ENCODE measurements at places on chromosomes 1 and 21. TPM values are rescaled to one million over a fixed set of nuclear protein-coding genes. Genes with fewer than 3 reads are reported as not detected.

- peaks cover 11% of the 10 kb centered on the region for H3K27me3 ChIP-seq
- DNase-seq, result no peak
- H3K36me3 ChIP-seq, result no peaks in the 10 kb centered on the region
- H3K4me3 ChIP-seq, result no peak overlapping the region
- no peak overlapping the region for H3K27ac ChIP-seq
- H3K4me1 ChIP-seq, result no peaks in the 10 kb centered on the region
Observed at GRCh38 chr1:181562395-181562794, 79.1 kb downstream of the CACNA1E start.

GRCh38 chr1:54850737-54851136, 36.3 kb downstream of the DHCR24 start:
- peaks cover 71% of the 10 kb centered on the region for H3K36me3 ChIP-seq
- no peaks in the 10 kb centered on the region for H3K27me3 ChIP-seq
- no peak overlapping the region for H3K4me3 ChIP-seq
- no peaks in the 10 kb centered on the region for H3K4me1 ChIP-seq

Gene CR1L
- total RNA-seq, result not detected

DNA sequence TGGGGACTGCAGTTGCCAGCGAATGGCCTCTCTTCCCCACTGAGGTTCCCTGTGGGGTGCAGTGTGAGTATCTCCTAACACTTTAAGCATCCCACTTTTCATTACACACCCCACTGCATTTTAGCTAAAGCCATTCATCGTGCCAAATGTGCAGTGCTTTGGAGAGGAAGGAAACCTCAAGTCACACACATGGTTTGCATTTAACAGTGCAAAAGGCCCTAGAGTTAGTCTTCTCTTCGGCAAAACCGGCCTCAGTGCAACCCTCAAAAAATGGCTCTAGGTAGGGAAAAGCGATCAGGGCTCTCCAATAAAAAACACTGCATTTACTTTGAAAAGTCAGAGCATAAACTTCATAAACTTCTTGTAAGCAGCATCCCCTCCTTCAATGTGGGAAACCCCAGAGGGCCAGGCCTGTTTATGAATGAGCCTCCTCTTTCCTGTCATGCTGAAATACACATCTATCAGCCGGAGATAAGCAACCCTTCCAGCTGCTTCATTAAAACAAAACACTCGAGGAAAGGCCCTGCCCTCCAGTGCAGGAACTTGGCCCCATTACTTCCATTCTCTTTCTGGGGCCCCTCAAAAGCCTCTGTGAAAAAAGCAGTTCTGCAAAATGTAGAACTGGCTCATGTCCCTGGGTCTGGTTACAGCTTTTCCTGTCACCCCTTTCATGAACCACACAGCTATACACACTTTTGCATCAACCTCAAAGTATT, 184.0 kb downstream of the CDC7 start:
- peaks cover 38% of the 10 kb centered on the region for H3K4me1 ChIP-seq
- H3K27ac ChIP-seq, result peak overlapping the region; percentile 69
- H3K27me3 ChIP-seq, result no peaks in the 10 kb centered on the region
- peak overlapping the region; percentile 17 for H3K4me3 ChIP-seq

DNA sequence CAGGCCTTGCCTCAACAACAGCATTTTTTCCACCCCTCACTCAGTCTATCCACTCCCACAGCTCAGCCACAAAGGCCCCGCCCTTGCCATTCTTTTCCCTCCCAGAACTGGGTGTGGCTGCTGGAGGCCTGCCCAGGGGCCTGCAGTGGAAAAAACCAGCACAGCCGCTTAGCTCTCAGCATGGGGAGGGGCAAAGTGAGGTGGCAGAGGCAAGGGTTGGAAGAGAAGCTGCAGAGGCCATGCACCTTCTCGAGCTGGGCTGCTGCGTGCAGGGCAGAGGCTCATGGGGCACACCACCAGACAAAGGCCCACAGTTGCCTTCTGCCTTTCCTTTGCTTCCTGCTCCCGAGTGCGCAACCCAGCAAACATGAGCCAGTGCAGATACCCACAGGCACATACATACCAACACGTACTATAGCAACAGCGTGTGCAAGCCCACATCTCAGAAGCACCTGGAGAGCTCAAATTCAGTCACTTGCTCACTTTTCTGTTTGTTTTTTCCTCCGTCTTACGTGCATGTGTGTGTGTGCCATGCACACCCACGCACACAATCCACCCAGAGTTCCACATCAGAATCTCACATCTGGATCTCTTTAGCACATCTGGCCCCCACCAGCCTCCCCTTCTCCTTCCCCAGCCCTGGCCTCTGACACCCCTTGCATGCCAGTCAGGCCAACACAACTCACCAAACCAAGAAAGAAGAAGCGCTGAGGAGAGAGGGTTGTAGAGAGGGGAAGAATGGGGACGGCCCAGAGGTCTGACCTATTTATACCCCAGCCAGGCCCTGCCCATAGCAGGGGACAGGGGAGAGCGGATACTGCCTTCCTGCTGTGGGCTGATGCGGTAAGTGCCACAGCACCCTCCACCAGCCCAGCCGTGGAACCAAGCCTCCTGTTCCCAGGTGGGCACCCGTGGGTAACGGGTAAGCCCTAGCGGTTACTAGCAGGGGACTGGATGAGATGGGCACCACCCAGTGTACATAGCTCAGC, at the start of gene S100A4:
Gene S100A4 (minus strand): TSS at position 740 of the 989 bp plus-strand sequence. CDS start 1,012 bp downstream, outside the sequence.
- H3K4me3 ChIP-seq, result peak within 1 kb of the TSS; percentile 88
- H3K27me3 ChIP-seq, result no peaks in the 10 kb centered on the region
- peak; percentile 95 for DNase-seq
- peak within 1 kb of the TSS; percentile 97 for H3K27ac ChIP-seq
- peaks cover 70% of the 10 kb centered on the region for H3K4me1 ChIP-seq
- H3K36me3 ChIP-seq, result peaks cover 29% of the 10 kb centered on the region

- H3K27ac ChIP-seq, result no peak overlapping the region
- no peak overlapping the region for H3K4me3 ChIP-seq
- H3K4me1 ChIP-seq, result no peaks in the 10 kb centered on the region
- no peak for DNase-seq
- H3K36me3 ChIP-seq, result no peaks in the 10 kb centered on the region
Observed at GRCh38 chr1:158600735-158601134, 4.3 kb upstream of the OR10Z1 start.

Gene LENEP
- total RNA-seq, result 2.0 TPM

DNA sequence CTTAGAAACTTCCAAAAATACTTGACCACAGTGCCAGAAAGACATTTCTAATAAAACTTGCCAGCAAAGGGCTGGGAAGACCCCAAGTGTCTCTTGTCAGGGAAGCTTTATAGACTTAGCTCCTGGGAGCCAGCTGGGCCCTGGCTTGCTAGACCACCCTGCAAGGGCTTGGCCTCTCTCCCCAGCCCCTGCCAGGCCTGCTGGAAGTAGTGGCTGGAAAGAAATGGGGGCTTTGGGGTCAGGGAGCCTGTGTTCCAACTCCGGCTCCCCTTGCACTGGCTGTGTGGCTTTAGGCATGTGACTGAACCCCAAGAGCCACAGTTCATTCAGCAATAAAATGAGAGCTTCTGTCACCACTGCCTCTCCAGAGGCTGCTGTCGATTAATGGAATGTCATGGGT, 31.1 kb downstream of the H3-3A start:
- H3K36me3 ChIP-seq, result no peaks in the 10 kb centered on the region
- no peak overlapping the region for H3K4me3 ChIP-seq
- no peaks in the 10 kb centered on the region for H3K4me1 ChIP-seq
- H3K27ac ChIP-seq, result no peak overlapping the region
